ENCODE measurements at places on chromosomes 12 and 14. TPM values are rescaled to one million over a fixed set of nuclear protein-coding genes. Genes with fewer than 3 reads are reported as not detected.

SRRM4 gene
- total RNA-seq, result not detected

GRCh38 chr14:67833403-67833802 is 13.8 kb downstream of the RAD51B start:
- DNase-seq, result no peak
- peaks cover 10% of the 10 kb centered on the region for H3K36me3 ChIP-seq
- H3K27me3 ChIP-seq, result no peaks in the 10 kb centered on the region
- H3K4me1 ChIP-seq, result no peaks in the 10 kb centered on the region
- H3K4me3 ChIP-seq, result no peak overlapping the region
- H3K27ac ChIP-seq, result no peak overlapping the region

KRT78 gene
- total RNA-seq, result not detected

DNA sequence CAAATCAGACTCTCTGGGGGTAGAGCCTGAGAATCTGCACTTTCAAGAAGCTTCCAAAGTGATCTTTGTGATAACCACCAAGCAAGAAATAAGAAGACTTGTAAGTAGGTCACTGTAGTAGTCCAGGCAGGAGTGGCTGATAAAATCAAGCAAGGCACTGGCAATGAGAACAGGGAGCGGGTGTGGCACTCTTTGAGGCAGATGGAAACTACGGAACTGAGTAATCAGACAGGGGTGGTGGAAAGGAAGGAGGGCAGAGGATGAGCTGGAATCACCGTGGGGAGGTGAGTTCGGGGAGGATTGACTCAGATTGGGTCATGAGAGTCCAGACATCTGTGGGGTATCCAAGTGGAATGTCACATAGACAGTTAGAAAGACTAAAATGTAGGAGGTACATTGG is 44.4 kb upstream of the PLXNC1 start:
- no peak for DNase-seq
- H3K27me3 ChIP-seq, result peaks cover 30% of the 10 kb centered on the region
- no peak overlapping the region for H3K27ac ChIP-seq
- H3K36me3 ChIP-seq, result peaks cover 2% of the 10 kb centered on the region

AMN gene
- 3.9 TPM for total RNA-seq

DNA sequence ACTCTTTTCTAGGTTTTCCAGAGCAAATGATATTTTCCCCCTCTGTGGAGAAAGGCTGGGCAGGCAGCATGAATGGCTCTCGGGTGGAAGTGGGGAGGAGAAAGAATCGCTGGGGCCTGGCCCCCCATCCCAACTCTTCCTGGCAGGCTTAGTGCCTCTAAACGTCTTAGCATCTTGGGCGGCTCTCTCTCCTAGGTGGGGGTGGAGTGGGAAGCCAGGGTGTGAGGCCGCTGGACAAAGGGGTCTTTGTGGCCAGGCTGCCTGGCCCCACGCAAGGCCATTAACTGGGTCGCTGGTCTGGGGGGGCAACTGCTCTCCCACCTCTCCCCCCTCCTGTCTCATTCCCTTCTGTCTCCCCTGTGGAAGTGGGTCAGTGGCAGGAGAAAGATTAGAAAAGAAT is 4.7 kb downstream of the LRP1-AS start:
- peaks cover 11% of the 10 kb centered on the region for H3K4me1 ChIP-seq
- no peak overlapping the region for H3K27ac ChIP-seq
- H3K36me3 ChIP-seq, result no peaks in the 10 kb centered on the region
- H3K4me3 ChIP-seq, result no peak overlapping the region
- DNase-seq, result no peak
- no peaks in the 10 kb centered on the region for H3K27me3 ChIP-seq

GRCh38 chr14:24224618-24225071 is 7.5 kb downstream of the NEDD8 start:
- peaks cover 4% of the 10 kb centered on the region for H3K36me3 ChIP-seq
- H3K4me1 ChIP-seq, result peaks cover 40% of the 10 kb centered on the region
- peak overlapping the region; percentile 56 for H3K27ac ChIP-seq
- no peak for DNase-seq
- no peaks in the 10 kb centered on the region for H3K27me3 ChIP-seq

DNA sequence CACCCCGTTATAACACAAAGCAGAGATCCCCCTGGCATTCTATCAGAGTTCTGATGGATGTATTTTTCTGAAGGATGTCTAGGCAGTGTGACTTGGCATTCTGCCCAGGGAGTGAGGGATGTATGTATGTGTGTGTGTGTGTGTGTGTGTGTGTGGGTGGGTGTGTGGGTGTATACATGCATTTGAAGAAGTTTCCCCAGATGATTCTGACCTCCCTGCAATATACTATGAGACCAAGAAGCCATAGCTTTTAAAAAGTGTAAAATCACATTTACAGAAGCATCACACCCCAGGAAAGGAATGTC is 59.7 kb upstream of the NAP1L1 start:
- no peaks in the 10 kb centered on the region for H3K36me3 ChIP-seq
- peak; percentile 17 for DNase-seq
- no peak overlapping the region for H3K4me3 ChIP-seq
- H3K4me1 ChIP-seq, result peaks cover 16% of the 10 kb centered on the region

KRT79 gene
- 0.26 TPM for total RNA-seq
